ENCODE measurements at places on chromosomes 6 and 20.

GRCh38 chr6:108872141-108872557, 23.9 kb downstream of the ARMC2 start:
- DNase-seq = no peak

DNA sequence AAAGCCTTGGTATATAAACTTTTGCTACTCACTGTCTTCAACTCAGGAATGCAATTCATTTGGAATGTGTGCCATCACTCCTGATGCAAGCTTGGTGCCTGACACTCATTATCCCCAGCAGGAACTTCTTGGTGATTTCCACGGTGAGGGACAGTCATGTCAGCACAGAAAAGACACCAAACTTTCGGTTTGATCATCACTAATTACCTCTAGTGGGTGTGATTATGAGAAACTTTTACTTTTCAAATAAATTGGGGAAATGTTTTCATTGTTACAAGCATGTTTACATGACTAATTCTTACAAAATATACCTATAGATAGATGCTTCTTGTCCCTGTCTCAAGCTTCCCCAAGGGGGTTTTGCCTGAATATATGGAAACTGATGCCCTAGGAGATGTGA, 40.9 kb downstream of the RPP40 start:
- no peak for DNase-seq

- DNase-seq = no peak
Observed at GRCh38 chr20:11918391-11918845, 725 bp downstream of the BTBD3 start.

DNA sequence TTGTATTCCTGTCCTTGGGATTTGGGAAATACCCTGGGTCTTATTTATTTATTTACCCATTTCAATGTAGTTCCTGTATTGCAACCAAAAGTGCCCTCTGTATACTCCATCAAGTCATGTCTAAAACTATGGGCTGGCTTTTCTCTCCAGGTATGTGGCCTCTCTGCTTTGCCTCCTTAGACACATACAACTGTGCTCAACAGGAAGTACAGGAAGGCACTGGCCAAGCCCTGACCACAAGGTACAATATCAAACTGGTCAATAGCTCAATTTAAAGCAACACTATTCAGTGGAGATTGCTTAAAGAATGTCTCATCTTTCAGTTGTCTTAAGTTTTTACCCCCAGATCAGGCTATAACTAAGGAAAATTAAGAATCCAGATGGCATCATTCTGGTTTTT, 42.3 kb upstream of the SLC24A3 start:
- DNase-seq = no peak

- DNase-seq = no peak
Observed at GRCh38 chr20:25323496-25324246, 67.0 kb downstream of the ABHD12 start.

DNA sequence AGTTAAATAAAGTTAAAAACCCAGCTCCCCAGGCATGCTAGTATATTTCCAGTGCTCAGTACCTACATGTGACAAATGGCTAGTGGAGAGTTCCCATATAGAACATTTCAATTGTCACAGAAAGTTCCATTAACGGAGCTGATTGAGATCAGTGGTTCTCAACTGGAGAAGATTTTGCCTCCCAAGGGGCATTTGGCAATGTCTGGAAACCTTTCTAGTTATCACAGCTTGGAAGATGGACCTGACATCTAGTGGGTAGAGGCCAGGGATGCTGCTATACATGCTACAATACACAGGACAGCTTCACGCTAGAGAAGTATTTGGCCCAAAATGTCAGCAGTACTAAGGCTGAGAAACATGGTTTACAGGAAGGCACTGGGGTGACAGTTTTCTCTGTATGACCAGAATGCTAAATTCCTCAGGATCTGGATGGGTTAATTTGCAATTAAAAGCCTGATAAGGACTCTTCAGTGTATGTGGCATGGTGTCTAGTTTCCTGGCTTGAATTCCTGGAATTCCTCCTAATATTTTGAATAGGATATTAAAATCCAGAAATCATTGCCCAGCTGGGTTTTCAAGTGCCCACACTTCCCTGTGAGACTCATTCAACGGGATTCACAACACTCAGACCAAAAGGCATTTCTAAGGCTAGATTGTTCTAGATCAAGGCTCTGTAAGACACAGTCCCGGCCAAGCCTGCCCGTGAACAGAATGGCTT, 84.7 kb upstream of the SALL4 start:
- DNase-seq = no peak

- DNase-seq = peak; percentile 38
Observed at GRCh38 chr6:82951389-82951788, 114.3 kb downstream of the UBE3D start.

- DNase-seq = no peak
Observed at GRCh38 chr6:36834576-36835341, 4.5 kb downstream of the CPNE5 start.

GRCh38 chr6:27297857-27298730, 14.0 kb downstream of the POM121L2 start:
- DNase-seq = peak; percentile 37

DNA sequence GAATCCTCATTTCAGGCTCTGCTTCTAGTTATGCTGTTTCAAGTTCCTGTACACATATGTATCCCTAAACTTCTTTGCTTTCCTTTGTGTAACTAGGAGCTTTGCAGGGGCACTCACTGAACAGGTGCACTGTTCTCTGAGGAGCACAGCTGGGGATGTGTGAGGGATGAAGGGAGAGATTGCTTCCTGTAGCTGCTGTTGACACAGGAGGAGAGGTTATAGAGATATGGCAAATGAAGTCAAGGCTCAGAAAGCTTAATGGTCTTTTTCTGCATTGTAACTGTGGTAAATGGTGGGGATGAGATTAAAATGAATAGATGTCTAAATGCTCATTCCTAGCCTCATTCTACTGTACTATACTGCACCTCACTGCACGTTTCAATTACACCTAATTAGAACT, 454.3 kb downstream of the BTBD3 start:
- no peak for DNase-seq

- DNase-seq = no peak
Observed at GRCh38 chr6:27260369-27260768, 12.9 kb downstream of the PRSS16 start.

DNA sequence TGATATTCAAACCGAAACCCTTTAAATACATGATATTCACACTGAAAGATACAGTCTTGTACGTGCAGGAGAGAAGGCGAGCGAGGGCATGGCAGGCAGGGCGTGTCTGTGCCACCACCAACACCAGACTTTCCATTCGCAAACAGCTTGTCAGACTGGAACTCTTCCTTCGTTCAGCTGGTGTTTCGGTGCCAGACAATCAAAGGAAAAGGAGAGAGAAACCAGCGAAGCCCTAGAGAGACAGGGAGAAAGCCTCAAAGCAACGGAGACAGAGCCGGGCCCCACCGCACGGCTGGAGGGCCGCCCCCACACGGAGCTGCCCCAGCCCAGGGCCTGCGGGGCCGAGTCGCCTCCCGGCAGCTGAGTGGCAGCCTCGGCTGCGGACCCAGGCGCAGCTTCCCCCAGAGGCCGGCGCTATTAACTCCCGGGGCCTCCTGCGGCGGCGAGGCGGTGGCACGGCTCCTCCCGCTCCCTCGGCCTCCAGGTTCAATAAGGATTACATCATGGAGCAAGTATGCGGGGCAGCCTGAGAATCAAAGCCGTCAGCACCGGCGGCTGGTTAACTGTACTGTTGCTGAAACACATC, 32.1 kb upstream of the NR2E1 start:
- peak; percentile 59 for DNase-seq

GRCh38 chr6:39819228-39819627, 27.1 kb downstream of the DAAM2 start:
- DNase-seq = no peak

DNA sequence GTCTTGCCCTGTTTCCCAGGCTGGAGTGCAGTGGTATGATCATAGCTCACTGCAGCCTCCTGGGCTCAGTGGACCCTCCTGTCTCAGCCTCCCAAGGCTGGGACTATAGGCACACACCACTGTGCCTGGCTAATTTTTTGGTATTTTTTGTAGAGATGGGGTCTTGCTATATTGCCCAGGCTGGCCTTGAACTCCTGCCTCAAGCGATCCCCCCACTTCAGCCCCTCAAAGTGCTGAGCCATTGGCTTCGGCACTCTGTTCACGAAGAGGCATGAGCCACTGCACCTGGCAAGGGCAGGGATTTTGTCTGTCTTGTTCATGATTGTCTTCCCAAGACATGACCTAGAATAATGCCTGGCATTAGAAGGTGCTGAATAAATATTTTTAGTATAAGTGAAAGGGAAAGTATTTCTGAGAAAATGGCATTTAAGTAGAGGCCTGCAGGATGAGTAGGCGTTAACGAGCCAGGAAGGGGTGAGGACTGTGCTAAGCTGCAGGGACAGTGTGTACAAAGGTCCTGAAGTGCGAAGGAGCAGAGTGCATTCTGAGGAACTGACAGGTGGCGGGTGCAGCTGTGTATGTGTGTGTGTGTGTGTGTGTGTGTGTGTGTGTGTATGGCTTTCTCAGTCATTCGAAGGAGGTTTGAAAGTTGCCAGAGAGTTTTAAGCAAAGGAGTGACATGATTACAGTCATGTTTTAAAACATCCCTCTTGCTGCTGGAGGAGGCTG, 43.0 kb downstream of the VEGFA start:
- no peak for DNase-seq

DNA sequence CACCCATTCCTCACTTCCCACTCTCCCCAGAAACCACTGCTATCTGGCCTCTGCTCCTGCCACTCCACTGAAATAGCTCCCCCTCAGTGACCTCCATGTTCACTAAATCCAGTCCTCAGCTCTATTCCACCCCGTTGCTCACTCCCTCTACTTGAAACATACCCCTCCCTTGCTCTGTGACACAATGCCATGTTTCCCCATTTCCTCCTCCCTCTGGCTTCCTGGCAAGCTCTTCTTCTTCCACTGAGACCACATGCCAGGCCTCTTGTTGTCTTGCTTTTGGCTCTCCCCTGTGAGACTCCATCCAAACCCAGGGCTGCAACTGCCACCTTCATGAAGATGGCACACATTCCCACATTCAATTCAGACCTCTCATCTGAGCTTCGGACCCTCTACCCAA, 13.9 kb downstream of the TMEM151B start:
- DNase-seq = no peak

- DNase-seq = no peak
Observed at GRCh38 chr6:80594461-80594860, 488.0 kb downstream of the BCKDHB start.

- no peak for DNase-seq
Observed at GRCh38 chr20:31590717-31591225, 14.3 kb upstream of the ID1 start.

DNA sequence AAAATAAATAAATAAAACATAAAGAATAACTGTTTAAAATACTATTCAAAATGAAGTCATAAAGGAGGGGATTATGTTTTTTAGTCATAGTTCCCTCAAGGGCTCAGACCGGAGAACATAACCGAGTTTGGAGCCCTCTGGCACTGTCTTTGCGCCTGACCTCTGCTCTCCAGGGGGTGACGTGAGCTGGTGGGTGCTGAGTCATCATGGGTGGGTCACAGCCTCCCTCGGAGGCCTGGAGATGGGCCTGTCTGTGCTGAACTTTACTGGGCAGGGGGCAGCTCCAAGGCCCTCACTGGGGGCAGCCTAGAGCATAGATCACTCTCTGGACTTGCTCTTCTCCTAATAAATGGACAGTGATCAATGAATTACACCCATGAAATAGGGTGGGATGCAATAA, 3.1 kb upstream of the MAVS start:
- DNase-seq = peak; percentile 93

DNA sequence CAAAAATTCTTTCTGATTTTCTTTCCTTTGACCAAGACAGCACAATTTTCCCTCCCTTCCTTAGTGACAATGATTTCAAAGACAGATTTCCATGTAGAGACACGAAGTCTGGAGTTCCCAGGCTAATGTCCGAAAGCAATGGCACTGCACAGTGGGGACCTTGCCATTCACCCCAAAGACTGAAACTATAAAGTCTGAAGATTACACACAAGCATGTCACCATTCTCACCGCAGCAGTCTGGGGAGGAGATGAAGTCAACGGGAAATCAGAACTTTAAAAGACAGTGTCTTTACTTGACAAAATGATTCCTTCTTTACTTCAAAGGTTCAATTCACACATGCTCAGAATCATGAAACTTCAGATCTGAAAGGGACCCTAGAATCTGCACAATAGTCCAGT, 8.3 kb downstream of the B4GALT5 start:
- no peak for DNase-seq

GRCh38 chr6:30349421-30350177, 4.6 kb downstream of the RPP21 start:
- DNase-seq = no peak

- DNase-seq = no peak
Observed at GRCh38 chr6:104428184-104428583, 431.5 kb downstream of the HACE1 start.

GRCh38 chr6:3022765-3023662, 23.3 kb downstream of the NQO2 start:
- no peak for DNase-seq

DNA sequence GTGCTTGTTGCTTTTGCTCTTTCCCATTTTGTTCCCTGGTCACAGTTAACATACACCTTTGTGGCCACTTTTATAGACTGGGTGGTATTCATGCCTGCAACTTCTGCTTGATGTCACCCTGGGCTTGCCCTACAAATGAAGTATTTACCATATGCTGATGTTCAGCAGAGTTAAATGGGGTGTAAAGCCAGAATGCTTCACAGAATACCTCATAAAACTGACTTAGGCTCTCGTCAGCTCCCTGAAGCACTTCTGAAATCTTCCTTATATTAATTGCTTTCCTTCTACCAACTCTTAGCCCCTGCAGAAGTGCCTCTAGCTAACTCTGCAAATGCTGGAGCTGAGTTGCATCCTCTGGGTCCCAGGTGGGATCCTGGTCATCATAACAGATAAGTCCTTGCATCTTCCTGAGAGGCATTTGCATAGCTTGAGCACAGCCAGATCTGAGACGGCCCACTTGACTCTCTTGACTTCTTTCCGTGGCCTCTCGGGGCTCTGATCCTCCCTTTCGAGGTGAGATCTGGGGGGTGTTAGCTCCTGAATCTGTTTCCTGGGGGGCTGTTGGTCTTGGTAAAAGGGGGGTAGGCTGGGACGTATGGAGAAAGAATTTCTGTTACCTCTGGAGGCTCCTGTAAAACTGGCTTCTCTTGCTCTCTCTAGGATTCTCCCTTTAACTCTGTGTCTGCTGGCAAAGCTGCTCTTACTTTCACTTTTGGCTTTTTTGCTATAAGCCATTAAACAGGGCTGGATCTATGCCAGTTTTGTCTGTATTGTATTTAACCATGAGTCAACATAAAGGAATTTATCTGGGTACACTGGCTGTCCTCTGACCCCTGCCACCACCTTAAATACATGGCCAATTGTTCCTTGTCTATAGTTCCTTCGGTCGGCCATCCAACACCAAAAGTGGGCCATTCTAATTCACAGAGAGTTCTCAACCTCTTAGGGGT, 223.0 kb upstream of the SYNCRIP start:
- DNase-seq = peak; percentile 43

- no peak for DNase-seq
Observed at GRCh38 chr20:50380697-50381040, 129.5 kb upstream of the PTPN1 start.

- no peak for DNase-seq
Observed at GRCh38 chr20:35332540-35333200, 40.4 kb upstream of the FAM83C start.
